ENCODE measurements at places on chromosomes 1 and 21.
A peak's percentile ranks its signal among the peaks of the same experiment; 100 is the strongest.

DNA sequence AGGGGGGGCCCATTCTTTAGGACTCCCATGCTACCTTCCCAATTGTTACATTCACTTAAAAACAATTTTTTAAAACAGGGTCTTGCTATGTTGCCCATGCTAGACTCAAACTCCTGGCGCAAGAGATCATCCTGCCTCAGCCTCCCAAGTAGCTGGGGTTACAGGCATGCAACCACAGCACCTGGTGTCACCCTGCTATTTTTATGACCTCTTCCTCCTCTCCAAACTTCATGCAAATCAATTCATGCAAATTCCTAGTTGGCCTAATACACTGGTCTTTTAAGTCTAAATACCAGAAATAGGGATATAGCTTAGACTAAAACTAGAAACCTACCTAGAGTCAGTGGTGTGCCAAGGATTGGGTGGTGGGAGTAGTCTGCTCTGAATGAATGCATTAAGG is 30.1 kb downstream of the CDKN2C start:
- DNase-seq: no peak

DNA sequence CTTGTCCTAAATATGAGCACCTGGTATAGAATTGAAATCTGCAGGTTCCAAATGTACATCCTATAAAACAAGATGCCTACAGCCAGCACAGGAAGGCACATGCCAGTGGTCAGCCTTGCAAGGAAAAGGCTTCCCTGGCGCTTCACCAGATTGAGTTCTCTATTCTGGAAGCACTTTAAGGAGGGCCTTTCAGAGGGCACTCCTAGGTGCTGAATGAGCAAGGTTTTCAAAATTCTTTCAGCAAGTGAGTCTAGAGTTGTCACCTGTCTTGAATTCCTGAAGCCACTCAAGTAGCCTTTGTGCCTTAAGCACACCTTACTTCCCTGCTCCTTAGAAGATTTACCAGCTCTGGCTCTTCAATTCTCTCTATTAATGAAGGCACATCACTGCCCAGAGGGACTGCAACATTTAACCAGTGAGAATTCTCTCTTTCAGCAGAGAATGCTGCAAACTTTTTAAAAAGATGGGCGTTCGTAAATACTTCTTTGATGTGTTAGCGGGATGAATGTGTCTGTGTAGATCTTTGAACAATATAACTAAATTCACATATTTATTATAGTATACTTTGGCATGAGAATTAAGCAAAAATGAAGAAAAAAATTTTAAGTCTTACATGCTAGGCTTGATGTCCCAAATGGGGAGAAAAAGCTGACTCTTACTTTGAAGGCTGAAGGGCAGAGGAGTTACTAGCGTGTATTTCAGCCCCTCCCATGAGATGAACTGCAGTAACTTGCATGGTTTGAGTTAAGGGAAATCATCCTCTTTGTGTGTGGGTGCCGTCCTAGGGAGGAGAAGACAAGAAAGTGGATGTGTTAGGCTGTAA is 162.0 kb downstream of the NTPCR start:
- no peak for DNase-seq

- DNase-seq: no peak
Measured at GRCh38 chr1:97610748-97611147, 310.1 kb downstream of the DPYD start.

DNA sequence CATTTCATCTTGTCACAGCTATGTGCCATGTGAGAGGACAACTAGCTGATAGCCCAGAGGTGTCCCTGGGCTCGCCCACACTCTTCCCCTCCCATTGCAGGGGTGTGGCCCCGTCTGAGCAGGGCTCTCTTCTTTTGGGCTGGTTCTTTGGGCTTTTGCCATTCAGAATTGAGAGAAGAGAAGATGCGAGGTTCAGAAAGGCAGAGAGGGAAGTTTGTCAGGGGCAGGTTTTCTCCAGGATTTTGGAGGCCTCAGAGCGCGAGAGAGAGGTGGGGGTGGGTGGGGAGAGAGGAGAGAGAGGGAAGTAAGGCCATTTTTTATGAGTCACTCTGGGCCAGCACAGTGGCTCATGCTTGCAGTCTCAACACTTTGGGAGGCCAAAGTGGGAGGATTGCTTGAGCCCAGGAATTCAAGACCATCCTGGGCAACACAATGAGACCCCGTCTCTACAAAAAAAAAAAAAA is 5.2 kb downstream of the IFI6 start:
- no peak for DNase-seq

DNA sequence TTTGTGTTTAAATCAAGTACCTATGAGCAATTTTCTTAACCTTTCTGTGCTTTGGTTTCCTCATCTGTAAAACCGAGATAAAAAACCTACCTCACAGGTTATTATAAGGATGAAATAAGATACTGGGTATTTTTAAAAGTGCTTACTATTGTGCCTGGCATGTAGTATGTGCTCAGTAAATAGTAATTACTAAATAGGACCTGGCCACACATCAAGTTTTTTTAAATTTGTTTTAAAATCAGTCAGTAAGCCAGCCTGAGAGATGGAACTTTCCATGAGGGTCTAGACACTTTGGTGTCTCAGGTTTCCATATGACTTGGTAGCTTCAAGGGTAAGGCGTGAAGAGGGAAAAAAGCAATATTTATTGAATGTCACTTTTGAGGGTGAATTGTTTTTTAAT is 7.0 kb upstream of the ATF3 start:
- no peak for DNase-seq

- DNase-seq: no peak
Measured at GRCh38 chr21:31987696-31988095, 114.9 kb downstream of the HUNK start.

GRCh38 chr1:205927676-205928075 is 15.6 kb downstream of the SLC26A9 start:
- DNase-seq: no peak

DNA sequence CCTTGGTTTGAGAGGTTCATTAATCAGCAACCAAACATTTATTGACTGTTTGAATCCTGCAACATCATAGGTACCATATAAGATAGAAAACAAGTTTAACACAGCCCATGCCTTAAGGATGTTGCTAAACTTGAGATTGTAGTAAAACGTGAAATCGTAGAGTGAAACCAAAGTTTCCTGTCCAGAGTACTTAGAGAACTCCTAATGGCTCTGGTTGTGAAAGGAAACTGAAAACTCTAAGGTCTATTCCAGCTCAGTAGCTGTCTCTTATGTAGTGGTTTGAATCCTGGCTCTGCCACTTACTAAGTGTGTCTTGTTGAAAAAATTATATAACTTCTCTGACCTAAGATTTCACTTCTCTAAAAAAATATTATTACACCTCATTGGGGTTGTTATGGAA is 310.9 kb downstream of the NTNG1 start:
- no peak for DNase-seq

GRCh38 chr1:231383159-231383860 is 38.8 kb downstream of the EGLN1 start:
- no peak for DNase-seq

- DNase-seq: no peak
Measured at GRCh38 chr1:232704694-232705680, 75.1 kb upstream of the SIPA1L2 start.

GRCh38 chr1:167922611-167923074 is 8.7 kb upstream of the ADCY10 start:
- DNase-seq: no peak

DNA sequence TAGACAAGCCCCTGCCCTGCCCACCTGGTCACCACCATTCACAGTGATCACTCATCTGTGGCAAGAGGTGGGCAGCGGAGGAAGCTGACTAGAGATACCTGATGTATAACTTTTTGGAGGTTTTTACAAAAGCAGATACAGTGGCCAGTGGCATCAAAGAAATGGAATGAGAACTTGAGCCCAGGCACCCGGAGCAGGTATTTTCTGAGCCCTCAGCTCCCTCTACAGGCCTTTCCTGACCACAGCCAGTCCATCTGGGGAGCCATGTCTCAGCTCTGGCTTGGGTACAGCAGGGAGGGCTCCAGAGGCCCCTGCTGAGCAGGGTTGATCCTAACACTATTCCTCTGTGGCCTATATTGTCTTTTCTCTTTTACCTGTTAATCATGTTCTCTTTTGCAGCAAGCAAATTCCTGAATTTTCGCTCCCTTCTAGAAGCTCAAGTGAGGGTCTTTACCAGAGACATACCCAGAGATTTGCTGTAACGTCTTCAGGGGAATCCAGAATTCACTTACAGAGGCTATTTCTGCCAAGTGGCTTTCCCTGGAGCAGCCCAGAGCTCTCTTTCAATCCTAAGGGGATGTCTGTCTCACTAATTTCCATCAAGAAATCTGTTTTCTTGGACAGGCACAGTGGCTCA is 27.3 kb downstream of the GPR157 start:
- DNase-seq: peak; percentile 45

DNA sequence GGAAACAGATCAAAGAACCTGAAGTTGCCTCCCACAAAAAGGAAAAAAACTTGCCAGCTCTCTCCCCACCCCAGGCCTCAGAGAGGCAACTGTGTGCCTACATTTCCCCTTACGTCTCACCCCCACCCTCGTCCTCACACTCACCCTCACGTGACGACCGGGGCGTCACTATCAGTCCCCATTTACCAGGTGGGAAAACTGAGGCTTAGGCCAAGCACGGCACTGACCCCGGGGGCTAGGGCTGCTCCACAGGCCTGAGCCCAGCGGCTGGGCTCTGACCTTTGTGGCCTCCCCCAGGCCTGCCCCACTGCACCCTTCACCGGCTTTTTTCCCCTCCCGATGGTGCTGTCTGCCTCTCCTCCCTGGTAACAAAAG is 51.5 kb upstream of the RUNX3 start:
- peak; percentile 58 for DNase-seq

DNA sequence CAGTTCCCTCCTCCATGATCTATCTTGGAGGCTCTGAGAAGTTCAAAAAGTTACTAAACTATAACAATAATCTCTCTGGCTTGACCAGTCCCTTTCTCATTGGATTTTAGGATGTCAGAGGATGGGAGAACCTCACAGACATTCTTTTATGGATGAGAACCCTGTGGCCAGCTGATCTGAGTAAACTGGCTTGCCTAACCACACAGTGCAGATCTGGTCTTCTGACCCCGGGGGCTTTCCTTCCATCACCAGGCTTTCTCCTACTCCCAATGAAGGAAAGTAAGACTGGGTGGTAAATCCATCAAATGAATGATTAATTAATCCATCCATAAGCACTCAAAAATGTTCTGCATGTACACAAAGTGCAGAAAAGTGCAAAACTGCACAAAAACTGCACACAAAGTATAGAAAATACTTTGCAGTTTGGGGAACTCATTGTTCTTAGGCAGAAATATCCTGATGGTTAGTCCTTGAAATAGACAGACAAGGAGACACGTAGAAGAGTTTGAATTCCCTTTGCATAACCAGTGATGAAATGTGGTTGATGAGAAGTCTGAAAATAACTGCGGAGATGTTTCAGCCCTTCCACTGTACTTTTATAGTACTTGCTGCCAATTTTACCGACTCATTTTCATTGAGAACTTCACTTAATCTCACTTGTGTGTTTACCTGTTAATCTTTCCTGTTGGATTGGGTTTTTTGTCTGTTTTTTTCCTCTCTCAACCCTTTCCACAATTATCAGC is 2.5 kb upstream of the F3 start:
- DNase-seq: no peak

GRCh38 chr1:66526036-66526435 is 7.9 kb upstream of the SGIP1 start:
- no peak for DNase-seq

DNA sequence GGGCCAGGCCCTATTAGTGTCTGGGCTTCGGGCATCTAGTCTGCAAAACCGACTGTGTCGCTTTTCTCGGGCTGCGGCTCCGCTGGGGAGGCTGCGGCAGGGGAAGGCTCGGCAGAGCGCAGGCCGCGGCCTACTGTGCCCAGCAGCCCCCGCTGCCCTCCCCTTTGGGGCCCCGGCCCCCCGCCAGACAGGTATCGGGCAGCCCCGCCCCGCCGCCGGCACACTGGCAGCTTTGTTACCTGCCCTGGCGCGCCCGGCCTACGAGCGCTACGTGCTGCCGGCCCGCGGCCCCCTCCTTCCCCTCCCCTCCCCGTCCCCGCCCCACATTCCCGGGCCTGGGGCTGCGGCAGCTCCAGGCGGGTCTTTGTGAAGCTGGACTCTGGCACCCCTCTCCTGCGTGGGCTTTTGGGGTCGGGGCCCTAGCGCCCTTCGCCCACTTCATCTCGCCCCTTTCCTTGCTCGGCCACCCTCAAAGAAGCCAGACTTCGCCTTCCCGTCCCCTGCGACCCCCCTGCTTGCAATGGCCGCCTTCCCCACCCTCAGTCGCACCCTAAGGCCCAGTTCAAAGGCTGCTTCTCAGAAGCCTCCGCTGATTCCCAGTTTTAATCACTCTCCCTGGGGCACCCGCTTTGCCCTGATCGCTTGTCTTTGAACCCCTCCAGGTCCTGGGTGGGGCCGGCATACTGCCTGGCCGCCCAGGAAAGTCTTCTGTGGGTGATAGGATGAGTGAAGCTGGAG is 48.9 kb upstream of the SLC2A1 start:
- no peak for DNase-seq

- no peak for DNase-seq
Measured at GRCh38 chr1:182771187-182771984, 18.2 kb upstream of the NPL start.

GRCh38 chr21:44722731-44723130 is 11.4 kb upstream of the TSPEAR start:
- no peak for DNase-seq

DNA sequence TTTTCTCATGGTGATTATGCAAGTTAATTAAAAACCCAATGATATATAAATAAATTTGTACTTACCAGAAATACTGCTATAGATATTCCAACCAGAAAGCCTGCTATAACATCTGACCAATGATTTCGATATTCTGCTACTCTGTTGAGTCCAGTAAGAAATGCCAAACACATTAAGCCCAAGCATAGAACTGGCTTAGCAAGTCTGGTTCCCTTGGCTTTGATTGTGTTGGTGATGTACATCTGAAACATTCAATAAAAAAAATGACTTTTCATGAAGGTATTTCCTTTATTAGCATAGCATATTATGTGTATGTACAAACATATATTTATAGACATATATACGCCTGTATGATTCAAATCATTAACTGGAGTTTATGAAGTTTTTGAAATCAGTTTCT is 82.8 kb downstream of the PLPPR5 start:
- DNase-seq: no peak

- DNase-seq: no peak
Measured at GRCh38 chr1:14142397-14143100, 442.6 kb downstream of the PRDM2 start.

GRCh38 chr1:234611225-234611846 is 1.4 kb upstream of the IRF2BP2 start:
- DNase-seq: no peak

- no peak for DNase-seq
Measured at GRCh38 chr21:44907966-44908895, 12.5 kb downstream of the ITGB2 start.

DNA sequence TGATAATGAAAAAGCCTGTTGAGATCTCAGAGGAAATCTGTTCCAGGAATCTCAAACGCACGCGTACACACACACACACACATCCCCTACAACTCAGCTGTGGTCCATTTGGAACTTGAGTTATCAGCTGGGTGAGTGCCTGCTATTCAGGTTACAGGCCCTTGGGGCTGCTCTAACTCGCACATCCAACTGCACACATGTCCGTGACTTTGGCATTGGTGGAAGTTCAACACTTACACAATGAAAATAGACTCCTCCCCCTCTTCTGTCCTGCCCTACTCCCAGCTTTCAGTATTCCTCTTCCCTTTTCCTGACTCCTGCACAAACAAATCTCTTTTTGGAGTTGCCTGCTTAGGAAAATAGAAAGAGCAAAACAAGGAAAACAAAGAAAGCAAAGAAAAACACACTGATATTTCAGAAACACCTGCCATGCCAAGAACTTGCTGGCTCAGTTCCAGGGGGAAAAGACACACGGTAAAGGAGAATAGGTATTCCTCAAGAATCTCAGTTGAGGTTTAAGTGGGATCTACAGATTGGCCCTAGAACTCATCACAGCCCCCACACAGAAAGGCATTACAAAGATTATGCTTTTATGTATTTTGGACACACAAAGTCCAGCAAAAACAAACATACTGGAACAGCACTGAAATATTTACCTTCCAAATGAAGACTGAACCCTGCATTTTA is 140.9 kb downstream of the TGFBR3 start:
- no peak for DNase-seq
